Calu3 (cell line): ENCODE measurements at places on chromosomes 13 and 19.

DNA sequence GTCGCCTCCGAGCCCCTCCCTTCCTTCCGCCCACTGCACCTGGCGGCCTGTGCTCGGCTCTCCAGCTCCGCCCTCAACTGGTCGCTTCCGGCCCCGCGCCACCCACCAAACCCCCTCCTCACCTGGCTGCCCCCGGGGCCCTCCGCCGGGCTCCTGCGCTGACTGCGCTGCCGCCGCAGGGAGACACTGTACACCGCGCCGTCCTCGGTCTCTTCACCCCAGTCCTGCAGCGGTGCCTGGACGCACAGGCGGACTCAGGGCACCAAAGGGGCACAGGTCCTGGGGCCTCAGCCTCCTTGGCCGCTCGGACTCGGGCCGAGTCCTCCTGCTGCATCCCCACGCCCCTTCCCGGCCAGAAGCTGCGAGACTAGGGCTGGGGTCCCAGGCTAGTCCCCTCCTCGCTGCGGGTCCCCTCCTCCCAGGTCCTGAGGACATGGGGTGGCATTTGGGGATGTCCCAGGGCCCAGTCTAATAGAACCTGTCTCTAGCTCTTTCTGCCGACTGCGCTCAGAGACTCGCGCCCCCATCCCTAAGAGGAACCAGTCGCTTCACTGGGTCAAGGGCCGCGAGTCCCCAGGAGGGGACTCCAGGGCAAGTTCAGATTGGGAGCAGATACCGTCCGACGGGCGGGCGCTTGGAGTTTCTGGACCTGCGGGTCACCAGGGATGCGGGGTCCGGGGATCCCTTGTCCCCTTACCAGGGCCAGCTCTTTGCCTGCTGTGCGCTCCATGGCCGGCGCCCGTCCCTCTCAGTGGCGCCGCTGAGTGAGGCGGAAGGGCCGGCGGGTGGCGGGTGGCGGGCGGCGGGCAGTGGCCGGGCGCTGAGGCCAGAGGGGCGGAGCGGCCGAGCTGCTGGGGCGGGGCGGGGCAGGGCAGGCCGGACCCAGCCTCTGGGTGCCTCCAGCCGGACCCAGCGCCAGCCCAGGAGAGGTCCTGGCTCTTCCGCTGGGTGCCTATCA lies at the start of gene RGL3:
TSS of gene RGL3 (minus strand) at position 766 of the 958 bp plus-strand sequence. CDS start at position 730, 36 bp downstream.
- peak; percentile 58 for DNase-seq

DNA sequence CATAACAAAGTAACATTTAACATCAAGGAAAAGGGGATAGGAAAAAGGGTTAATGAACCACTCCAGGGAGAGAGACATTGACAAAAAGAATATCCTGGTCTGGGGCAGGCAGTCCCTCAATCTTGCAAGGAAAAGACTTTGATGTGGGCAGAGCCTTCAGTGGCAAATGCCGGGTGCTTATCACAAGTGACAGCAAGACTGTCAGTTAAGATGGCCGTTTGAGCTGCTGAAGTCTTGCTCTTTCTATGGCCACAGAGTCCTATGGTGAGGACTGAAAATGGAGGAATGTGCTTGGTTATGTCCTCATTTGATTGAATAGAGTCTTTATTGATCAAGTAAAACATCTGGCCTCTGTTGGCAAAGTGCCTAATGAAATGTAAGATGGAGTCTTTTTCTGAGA lies 112.1 kb downstream of the B3GLCT start:
- no peak for DNase-seq

GRCh38 chr19:17734146-17734545 lies 14.9 kb downstream of the MAP1S start:
- DNase-seq, result no peak

- peak; percentile 99 for DNase-seq
Observed at GRCh38 chr19:35717665-35718344, at the start of gene KMT2B. TSS of gene KMT2B (plus strand) at chr19:35718003. CDS start at chr19:35718019, 16 bp downstream.

GRCh38 chr13:80821466-80821865 lies 480.5 kb upstream of the SPRY2 start:
- no peak for DNase-seq

GRCh38 chr19:16044746-16045145 lies 31.5 kb upstream of the TPM4 start:
- DNase-seq, result no peak

- no peak for DNase-seq
Observed at GRCh38 chr13:41960211-41960636, 685 bp downstream of the VWA8 start.

DNA sequence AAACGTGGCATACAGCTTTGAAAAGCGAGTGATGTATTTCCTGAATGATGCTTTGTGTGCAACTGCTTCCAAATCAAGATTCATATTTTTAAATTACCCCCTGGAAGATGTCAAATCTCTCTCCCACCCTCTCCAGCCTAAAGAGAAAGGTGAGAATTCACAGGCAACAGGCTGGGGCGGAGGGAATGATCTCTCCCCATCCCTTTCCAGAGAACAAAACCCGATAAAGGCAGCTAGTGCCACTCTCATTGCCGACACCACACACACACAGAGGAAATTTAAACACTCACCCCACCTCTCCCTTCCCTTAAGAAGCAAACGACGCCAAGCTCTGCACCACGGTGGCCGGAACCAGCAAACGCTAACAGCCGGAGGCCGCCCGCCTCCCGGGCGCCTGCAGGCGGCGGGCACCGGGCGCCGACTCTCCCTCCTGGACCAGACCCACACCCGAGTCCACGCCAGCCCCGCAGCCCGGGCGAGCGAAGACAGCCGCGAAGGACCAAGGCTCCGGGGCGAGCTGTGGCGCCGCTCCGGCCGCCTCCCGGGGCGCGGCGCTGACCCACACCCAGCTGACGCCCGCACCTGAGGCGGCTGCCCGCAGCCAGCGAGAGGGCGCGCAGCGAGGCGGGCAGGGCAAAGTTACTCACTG lies 477 bp downstream of the LNX2 start:
- peak; percentile 34 for DNase-seq

- no peak for DNase-seq
Observed at GRCh38 chr13:114126789-114127472, 5.5 kb downstream of the RASA3 start.

DNA sequence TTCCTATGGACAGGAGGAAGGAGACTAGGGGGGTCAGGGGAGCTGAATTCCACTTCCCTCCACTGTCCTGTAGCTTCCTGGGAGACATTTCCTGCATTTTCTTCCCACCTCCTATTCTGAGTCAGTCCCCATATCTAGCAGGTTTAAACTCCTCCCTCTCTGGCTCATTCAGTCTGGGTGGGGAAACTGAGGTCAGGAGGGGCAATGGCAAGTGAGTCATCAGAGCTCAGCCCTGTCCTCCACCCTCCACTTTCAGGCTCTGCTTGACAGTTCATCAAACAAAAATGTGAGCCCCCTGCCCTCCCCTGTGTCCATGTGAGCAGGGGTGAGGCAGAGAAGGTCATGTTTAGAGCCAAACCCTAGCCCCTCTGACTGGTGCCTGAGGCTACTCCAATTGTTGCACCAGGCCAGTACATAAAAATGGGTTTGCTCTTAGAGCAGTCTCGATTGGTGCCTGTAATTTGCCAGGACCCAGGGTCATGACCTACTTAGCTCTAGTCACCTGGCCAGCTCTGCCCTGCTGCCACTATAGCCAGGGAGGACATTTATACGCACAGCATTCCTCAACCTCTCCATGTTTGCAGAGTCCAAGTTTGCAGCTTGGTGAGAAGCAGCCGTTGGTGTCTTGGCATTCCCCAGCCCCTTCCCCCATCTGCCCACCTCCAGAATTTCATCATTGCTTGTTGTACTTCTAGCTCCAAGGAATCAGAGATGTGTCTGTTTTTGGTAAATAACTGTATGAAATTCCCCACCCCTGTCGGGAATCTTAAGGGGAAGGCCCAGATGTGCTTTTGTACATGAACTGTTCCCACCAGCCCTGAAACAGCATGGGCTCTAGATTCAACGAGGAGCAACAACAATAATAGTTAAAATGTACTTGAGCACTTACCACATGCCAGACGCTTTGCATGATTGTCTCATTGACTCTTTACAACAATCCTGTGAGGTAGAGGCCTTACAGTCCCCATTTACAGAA lies 20.7 kb downstream of the SAMD4B start:
- no peak for DNase-seq

- DNase-seq, result no peak
Observed at GRCh38 chr13:51524312-51524711, 60.0 kb upstream of the WDFY2 start.

GRCh38 chr13:80242728-80243427 lies 98.0 kb downstream of the SPRY2 start:
- no peak for DNase-seq

GRCh38 chr13:24280720-24281119 lies 28.7 kb upstream of the C1QTNF9 start:
- DNase-seq, result no peak

DNA sequence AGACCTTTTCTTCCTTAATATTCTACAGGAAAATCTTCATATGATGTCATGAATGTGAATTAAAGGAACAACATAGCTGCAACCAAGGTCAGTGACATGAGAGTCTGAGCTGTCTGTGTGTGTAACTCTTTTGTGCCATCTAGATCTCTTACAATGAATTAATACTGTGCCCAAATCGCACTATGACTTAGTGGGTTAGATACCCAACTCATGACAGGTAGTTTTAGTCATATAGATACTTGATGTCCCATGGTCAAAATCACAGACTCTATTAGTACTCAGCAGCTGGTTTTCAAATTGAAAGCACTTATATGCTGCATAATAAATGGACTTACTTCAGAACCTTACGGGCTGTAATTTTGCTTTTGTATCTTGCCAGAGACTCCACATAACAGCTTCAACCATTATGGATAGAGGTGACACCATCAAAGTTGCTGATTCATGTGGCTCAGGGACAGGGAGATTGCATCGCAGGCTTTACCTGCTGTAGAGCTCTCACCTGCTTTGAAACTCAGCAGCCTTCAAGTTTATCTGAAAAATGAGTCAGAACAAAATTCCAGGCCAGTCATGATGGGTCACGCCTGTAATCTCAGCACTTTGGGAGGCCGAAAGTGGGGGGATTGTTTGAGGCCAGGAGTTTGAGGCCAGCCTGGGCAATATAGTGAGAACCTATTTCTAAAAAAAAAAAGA lies 12.3 kb upstream of the ZNF283 start:
- no peak for DNase-seq

GRCh38 chr19:47390533-47391488 lies 28.5 kb downstream of the MEIS3 start:
- no peak for DNase-seq

DNA sequence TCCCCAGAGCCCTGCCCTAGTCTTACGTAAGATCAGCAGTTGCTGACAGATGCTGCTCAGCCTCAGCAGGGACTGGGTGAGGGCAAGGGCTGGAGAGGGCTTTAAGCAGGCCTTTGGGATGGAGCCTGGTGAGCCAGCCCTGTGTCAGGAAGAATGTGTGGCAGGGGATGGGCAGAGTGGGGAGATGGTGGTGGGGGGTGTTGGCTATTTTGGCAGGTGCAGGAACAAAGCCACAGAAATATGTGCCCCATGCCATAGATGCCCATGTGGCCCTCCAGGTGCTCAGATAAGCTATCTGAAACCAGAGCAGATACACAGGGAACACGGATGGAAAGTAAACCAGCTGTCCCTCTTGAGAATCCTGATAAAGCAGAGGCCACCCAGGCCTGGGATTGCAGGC lies 1325.0 kb downstream of the UQCRFS1 start:
- DNase-seq, result no peak

DNA sequence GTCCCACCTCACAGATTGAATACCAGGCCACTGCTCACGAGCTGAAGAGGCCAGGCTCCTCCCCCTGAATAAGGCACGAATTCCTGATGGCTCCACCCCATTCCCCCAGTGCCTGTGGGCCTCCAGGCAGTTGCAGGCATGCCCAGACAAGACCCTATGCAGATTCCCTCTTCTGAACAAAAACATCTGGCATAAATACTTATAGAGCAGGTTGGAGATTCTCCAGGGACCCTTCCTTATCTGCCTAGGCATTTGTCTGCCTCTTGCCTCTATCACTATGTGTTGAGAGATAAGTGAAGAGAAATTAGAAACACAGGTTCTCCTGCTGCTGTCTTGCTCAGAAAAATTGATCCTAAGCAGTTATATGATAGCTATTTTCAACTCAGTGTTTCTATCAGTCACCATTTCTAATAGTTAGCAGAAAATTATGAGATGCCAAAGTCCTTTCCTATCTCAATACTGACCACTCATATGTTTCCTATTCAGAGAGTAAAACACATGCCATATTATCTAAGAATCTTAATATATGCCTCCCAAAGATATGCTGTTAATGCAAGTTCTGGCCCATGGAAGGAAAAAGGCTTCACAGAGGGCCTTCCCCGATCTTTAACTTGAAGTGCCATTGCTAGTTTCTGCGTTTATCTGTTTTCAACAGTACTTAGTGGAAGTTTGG lies 364.0 kb downstream of the KCTD12 start:
- DNase-seq, result no peak

GRCh38 chr13:112652512-112653070 lies 37.2 kb upstream of the ATP11A start:
- no peak for DNase-seq

GRCh38 chr19:6226012-6226411 lies 53.8 kb downstream of the MLLT1 start:
- no peak for DNase-seq

- peak; percentile 23 for DNase-seq
Observed at GRCh38 chr13:31927219-31927653, 104.3 kb upstream of the FRY start.

DNA sequence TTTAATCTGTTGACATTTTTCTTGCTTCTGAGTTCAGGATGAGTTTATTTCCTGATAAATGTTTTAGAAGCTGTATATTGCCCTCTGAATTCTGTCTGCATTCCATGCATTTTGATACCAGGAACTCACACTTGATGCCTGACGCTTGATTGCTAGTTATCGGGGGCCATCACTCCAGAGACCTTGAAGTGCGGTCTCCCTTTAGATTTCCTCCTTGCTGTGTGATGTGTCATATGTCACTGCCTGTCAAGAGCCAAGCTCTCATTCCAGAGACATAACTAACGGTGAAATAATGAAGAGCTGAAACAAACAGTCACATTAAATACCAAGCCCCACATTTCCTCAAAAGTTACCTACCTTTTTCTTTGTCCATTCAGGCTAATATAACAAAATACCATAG lies 155.5 kb downstream of the TNFSF13B start:
- DNase-seq, result no peak

GRCh38 chr13:37534181-37534580 lies 64.4 kb downstream of the POSTN start:
- no peak for DNase-seq

DNA sequence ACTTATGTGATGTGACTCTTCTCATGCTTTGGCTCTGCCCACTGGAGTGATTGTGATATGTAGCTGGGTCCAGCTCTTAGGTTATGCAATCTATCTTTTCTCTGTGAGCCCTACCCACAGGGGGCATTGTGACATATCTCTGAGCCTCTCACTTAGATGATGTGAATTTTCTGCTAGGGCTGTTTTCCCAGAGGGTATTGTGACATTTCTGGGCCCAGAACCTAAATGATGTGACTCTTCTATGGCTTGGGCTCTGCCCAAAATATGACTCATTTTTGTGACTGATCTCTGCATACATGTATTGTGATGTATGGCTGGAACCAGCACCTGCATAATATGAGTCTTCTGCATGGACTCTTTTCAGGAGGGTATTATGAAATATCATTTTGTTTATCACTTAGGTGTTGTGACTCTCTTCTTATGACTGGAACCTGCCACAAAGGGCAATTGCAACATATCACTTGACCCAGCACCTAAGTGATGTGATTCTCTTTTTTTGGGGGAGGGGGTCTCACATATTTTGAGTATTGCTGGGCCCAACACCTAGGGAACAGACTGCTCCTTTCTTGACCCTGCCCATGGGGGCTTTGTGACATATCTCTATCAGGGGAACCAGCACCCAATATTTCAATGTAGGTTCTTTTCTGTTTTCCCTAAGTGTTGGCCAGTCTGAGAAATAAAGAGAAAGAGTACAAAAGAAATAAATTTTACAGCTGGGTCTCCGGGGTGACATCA lies 12.1 kb upstream of the ZNF254 start:
- no peak for DNase-seq

- peak; percentile 77 for DNase-seq
Observed at GRCh38 chr13:45280751-45281634, 60.0 kb downstream of the TPT1 start.

GRCh38 chr19:55882626-55883025 lies 46.3 kb downstream of the NLRP4 start:
- no peak for DNase-seq
